Hematopoietic multipotent progenitor cell (in vitro differentiated cells): ENCODE measurements at places on chromosomes 11 and 22. TPM values are rescaled to one million over a fixed set of nuclear protein-coding genes. Genes with fewer than 3 reads are reported as not detected.
A peak's percentile ranks its signal among the peaks of the same experiment; 100 is the strongest.

DNA sequence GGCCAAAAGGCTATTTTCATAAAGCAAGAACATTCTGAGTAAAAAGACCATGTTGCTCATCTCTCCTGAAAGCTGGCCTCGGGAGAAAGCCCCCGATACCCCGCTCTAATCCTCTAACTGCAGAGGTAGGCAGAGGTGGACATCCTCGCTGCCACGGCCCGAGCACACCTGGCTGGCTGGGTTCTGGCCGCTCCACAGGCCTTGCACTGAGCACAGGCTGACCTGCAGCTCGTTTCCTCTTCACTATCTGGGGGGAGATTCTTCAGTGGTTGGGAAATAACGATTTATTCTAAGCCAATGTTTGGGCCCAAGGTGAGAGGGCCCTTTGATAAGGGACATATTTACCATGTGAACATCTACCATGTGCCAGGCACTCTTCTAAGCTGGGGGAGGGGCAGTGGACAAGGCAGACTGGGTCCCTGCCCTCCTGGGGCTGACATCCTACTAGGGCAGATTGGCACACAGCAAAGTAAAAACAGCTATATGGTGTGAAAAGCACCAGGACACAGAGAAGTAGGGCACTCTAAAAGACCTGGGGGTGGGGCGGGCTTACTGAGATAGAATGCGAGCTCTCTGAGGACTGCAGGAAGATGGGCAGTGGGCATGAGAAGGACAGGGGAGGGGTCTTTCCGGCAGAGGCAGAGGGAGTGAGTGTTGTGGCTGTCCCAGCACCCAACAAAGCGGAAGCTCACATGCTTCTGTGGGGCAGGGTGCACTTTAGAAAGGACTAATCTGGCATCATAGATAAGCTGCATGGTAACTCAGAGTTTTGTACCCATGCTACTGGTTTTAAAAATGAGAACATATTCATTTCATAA lies 65.5 kb upstream of the ARFGAP3 start:
- no peak for DNase-seq

GRCh38 chr11:44886790-44887140 lies 63.9 kb downstream of the TP53I11 start:
- no peak for DNase-seq

The IL18 gene
- 26.4 TPM for total RNA-seq

- no peak for DNase-seq
Measured at GRCh38 chr22:24102366-24103200, 78.7 kb upstream of the SUSD2 start.

The OR4P4 gene
- total RNA-seq = not detected

The LARGE2 gene
- total RNA-seq = 0.27 TPM

GRCh38 chr11:92277871-92278270 lies 53.3 kb downstream of the FAT3 start:
- no peak for DNase-seq

DNA sequence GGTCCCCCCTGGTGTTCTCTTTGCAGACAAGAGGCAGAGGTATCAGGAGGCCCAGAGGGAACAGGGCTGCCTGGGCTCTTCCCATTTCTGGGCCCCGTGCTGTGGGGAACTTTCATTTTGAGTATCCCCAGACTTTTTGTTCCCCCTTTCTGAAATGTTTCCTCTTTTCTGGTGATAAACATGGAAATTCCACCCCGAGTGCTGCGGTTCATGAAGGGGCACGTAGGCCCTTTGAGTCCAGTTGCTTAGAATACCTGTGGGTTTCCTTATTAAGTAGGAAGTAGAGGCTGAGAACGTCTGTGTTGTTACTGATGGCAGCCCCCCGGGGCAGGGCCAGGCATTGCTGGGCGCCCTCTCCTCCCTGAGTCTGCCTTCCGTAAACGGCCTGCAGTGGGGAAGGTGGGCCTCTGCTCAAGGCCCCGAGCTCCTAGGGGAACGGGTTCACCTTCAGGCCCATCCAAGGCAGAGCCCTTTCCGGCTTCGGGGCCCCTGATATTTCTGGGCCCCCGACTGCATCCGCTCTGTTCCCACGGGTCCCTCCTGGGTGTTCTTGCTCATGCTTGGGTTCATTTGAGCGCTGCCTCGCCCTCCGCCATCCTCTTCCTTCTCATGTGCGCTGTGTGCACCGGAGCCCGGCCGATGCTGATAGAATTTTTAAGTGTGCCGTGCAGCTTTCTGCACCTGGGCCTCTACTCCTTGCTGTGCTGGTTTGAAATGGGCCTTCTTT lies 12.0 kb downstream of the TBC1D22A start:
- peak; percentile 32 for DNase-seq

DNA sequence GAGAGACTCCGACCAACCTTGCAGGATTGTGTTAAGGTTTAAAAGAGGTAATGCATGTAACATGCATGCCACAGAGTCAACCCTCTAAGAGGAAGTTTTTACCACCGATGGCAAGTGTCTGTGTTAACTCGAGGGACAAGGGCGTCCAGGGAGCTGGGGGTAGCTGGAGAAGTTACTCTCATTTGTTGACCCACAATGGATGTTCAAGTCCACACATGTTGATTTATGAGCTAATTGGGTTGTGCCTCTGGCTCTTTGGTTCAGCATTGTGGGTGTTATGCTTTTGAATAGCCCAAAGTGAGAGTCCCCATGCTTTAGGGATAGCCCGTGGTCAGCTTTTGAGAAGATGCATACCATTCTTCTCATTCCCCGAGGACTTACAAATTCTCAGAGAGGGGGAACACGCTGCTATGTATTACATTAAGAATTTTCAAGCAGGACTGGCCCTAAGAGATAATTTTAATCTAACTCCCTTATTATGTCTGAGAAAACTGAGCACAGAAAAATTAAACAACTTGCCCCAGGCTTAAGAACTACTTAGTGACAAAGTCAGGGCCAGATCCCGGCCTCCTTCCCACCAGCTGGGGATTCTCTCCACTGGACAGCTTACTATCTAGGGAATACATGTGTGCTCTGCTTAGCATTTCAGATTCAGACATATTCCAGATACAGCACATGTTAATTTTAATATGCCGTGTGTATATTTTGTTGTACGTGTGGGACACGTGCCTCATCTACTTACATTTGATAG lies 5.2 kb upstream of the PLET1 start:
- DNase-seq = no peak

DNA sequence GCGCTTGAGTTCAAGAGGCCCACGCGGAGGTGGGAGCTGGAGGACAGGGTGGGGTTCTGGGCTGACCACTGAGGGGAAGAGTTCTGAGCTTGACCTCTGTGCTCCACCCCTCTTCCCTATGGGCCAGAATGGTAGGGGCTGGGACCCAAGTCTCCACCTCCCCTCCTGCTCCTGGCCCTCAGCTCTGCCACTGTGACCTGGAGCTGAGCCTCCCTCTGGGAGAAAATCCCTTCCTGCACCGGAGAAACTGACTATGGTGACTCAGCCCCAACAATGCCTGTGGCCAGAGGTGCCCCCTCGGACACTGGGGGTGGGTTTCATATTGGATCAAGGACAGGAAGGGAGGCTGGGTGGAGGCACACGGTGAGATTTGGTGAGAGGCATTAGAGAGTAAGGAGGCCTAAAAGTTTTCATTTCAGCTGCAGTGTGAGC lies 23.0 kb downstream of the RELT start:
- DNase-seq = no peak

The SIK2 gene
- 8.1 TPM for total RNA-seq

The LMNTD2 gene
- total RNA-seq = 1.6 TPM

The LSP1 gene
- total RNA-seq = 79.4 TPM

The POU2AF3 gene
- total RNA-seq = not detected

- DNase-seq = no peak
Measured at GRCh38 chr11:20518323-20518834, 81.0 kb upstream of the SLC6A5 start.

The SNX32 gene
- 4.3 TPM for total RNA-seq

The TTC36 gene
- 1.1 TPM for total RNA-seq

DNA sequence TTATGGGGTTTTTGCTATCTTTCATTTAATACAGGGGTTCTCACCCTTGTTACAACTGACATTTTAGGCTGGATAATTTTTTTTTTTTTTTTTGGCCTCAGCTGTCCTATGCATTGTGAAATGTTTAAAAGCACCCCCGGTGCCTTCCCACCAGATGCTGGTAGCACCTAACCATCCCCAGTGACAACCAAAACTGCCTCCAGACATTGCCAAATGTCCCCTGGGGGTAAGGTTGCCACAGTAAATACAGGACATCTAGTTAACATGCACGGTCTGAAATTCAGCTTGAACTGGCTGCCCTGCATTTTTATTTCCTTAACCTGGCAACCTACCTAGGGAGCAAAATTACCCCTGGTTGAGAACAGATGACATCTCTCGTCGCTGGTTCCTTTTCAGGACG lies 72.4 kb downstream of the CYTH4 start:
- no peak for DNase-seq

DNA sequence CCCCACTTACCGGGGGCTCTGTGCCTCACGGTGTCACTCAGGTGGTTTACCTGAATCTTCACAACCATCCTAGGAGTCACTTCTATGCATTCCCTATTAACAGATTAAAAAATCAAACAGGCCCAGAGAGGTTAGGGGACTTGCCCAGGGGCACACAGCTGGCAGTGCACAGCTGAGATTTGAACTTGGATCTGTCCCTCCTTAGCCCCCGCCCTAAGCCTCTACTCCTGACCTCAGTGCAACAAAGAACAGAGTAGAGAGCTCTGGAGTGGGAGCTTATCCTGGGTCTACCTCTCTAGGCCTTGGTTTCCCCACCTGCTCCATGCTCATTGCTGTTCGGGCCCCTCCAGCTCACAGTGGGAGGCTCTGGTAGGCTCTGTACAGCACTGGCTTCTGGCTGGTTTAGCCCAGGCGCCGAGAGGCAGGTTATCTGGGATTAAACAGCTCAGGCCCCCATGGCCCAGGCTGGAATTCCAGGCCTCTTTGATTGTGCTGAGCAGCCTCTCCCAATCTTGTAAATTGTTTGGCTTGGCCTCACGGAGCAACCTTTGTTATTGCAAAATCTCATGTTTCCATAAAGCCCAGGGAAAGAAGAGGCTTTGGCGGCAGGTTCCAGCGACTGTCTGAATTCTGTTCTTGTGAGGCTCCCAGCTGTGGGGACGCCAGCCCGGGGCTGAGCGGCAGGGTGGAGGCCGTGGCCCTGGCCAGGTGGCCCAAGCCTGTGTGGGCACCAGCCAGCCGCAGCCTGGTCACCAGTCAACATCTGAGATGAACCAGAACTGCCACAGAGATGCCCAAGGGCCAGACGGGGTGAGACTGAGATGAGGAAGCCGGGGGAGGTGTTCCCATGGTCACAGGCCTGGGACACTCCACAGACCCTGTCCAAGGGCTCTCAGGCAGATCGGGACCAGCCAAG lies 28.9 kb upstream of the SHISAL1 start:
- DNase-seq = no peak

The LINC01488 gene
- total RNA-seq = not detected

DNA sequence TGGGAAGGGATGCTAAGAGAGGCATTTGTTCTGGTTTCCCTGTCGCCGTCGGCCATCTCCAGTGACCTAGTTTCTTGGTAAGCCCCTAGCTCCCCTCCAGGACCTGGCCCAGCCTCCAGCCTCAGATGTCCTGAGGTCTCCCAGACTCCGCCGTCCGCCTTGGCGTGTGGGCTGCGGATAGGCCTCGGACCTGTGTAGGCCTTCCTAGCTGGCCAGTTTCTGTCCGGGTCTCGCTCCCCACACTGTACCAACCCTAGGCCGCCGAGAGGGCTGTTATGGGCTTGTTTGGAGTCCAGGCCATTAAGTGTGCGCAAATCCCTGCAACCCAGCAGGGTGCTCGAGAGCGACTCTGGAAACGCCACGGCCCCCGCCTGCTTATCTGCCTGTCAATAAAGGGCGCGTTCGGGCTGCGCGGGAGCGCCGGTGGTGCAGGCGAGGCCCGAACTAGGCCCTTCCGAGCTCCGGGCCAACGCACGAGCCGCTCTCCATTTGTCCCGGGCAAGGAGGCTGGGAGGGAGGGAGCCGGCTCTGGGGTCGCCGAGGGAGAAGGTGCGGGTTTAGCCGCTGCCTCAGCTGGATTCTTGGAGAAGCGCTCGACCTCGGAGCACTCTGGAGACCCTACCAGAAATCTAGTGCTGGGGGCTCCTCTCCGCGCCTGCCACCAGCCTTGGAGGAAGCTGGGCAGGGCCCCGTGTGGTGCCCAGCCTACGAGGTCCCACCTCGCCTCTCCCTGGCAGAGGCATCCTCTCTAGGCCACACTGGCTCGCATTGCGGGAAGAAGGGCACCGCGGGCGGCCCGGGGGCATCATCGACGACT lies 8.7 kb upstream of the PAX6 start:
- no peak for DNase-seq

The TBX1 gene
- total RNA-seq = not detected

- DNase-seq = no peak
Measured at GRCh38 chr22:28627791-28628190, 51.8 kb downstream of the TTC28 start.

DNA sequence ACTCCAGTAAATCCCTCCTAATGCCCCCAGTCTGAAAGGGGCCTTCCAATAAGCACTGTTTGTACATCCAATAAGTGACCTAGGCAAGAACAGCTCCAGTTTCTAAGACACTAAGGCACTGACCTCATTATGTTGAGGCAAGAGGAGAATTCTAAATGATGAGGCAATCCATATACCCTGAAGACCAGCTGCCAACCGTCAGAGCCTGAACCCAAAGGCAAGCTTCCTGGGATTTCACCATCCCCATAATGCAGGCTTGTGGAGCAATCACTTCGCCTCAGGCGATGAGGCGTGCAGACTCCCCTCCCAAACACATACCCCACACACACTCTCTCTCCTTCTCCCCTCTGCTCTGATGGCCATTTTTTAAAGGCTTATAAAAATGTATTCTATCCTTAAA lies 49.5 kb downstream of the LGR4 start:
- DNase-seq = no peak

The CCDC89 gene
- total RNA-seq = under 0.01 TPM

The RPL3 gene
- 10,531 TPM for total RNA-seq

GRCh38 chr11:129021295-129021694 lies 78.6 kb upstream of the TP53AIP1 start:
- DNase-seq = no peak

DNA sequence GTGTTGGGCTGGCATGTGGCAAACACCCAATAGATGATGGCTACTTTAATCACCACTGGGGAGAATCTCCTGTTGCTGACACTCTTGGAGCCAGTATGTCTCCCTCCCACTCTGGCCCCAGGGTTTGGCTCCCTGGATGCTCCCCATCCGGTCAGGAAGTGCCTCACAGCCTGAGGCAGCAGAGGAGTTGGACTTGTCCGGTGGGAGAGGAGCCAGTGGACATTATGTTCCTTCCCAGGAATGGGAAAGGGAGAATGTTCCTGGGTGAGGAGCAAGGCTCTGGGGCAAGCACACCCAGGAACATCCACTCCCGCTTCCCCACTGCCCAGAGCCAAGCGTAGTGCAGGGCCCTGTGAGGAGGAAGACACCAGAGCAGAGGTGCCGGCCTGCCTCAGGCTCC lies 84.6 kb upstream of the NAV2 start:
- no peak for DNase-seq

GRCh38 chr11:35348898-35349687 lies 70.3 kb downstream of the SLC1A2 start:
- DNase-seq = no peak

The MRGPRE gene
- not detected for total RNA-seq
